Karpas-422 (cell line): ENCODE measurements at places on chromosomes 3 and 15.

- H3K27ac ChIP-seq: no peak overlapping the region
- no peaks in the 10 kb centered on the region for H3K27me3 ChIP-seq
- no peaks in the 10 kb centered on the region for H3K36me3 ChIP-seq
- no peak for DNase-seq
- peaks cover 2% of the 10 kb centered on the region; the same call in 1 of the 2 replicates for H3K4me1 ChIP-seq
- H3K4me3 ChIP-seq: no peak overlapping the region
Measured at GRCh38 chr15:47959617-47960413, 161.0 kb upstream of the SLC24A5 start.

DNA sequence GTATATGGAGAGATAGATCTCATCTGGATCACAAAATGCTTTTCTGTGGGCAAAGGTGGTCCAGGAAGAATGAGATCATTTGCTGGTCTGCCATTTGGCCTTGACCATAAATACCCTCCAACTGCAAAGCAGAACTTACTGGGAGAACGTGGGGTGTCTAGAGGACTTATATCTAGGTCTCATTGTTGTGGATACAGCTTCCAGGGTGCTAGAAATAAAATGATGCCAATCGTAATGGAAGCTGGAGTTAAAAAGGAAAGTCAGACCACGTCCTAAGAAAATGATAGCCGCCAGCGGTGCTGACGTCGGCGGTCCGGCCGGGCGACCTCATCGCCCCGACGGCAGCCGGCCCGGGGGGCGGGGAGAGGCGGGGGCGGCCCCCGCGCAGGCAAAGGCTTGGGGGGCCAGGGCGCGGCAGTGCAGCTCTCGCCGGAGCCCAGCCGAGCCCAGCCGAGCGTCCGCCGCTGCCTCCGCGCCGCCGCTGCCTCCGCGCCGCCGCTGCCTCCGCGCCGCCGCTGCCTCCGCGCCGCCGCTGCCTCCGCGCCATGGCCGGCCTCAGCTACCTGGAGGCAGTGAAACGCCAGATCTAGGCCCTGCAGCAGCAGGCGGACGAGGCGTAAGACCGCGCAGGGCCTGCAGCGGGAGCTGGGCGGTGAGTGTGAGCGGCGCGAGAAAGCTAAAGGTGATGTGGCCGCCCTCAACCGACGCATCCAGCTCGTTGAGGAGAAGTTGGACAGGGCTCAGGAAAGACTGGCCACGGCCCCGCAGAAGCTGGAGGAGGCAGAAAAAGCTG lies 89.5 kb downstream of the EOMES start:
- H3K36me3 ChIP-seq: no peaks in the 10 kb centered on the region
- no peaks in the 10 kb centered on the region for H3K27me3 ChIP-seq
- H3K4me3 ChIP-seq: peak overlapping the region; percentile 56; the same call in 1 of the 2 replicates
- H3K27ac ChIP-seq: no peak overlapping the region
- peaks cover 4% of the 10 kb centered on the region for H3K4me1 ChIP-seq

- H3K27me3 ChIP-seq: no peaks in the 10 kb centered on the region
- no peaks in the 10 kb centered on the region for H3K36me3 ChIP-seq
- no peak overlapping the region for H3K27ac ChIP-seq
Measured at GRCh38 chr15:60095711-60096110, 91.6 kb downstream of the FOXB1 start.

DNA sequence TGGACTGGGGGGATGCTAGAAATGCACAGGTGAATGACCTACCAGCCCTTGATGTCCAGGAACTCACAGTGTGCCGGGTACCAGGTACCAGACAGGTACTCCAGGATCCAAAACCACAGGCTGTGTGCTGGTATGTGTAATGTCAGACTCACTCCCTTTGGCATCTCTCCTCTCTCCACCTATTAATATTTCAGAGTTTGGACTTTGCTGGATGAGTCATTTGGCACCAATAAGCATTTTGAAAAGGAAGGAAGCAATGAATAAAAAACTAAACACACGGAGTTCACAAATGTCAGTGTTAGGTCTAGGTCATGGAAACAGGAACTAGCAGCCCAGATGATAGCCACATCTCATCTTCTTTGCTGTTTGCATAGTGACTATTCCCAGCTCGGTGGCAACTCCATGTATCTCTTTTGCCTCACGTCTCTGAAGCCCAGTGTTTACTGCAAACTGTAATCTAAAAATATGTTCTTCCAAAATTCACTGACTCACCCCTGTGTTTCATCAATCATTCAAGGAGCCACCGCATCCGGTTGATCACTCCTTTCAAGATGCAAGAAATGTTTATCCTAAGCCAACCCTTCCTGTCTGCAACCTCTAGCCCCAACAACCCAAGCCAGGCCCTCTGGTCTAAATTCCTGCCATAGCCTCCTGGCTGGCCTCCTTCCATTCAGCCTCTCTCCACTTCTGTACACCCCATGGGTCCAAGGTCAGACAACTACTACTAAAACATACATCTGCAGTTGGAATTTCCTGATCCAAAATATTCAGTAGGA lies 8.4 kb downstream of the ITGB5 start:
- no peaks in the 10 kb centered on the region for H3K36me3 ChIP-seq
- no peaks in the 10 kb centered on the region for H3K27me3 ChIP-seq
- no peaks in the 10 kb centered on the region for H3K4me1 ChIP-seq
- no peak overlapping the region for H3K27ac ChIP-seq

- H3K27ac ChIP-seq: no peak overlapping the region
- DNase-seq: peak; percentile 32
- no peaks in the 10 kb centered on the region for H3K4me1 ChIP-seq
- no peak overlapping the region for H3K4me3 ChIP-seq
- H3K27me3 ChIP-seq: no peaks in the 10 kb centered on the region
Measured at GRCh38 chr3:141816958-141817357, 53.8 kb downstream of the GRK7 start.

DNA sequence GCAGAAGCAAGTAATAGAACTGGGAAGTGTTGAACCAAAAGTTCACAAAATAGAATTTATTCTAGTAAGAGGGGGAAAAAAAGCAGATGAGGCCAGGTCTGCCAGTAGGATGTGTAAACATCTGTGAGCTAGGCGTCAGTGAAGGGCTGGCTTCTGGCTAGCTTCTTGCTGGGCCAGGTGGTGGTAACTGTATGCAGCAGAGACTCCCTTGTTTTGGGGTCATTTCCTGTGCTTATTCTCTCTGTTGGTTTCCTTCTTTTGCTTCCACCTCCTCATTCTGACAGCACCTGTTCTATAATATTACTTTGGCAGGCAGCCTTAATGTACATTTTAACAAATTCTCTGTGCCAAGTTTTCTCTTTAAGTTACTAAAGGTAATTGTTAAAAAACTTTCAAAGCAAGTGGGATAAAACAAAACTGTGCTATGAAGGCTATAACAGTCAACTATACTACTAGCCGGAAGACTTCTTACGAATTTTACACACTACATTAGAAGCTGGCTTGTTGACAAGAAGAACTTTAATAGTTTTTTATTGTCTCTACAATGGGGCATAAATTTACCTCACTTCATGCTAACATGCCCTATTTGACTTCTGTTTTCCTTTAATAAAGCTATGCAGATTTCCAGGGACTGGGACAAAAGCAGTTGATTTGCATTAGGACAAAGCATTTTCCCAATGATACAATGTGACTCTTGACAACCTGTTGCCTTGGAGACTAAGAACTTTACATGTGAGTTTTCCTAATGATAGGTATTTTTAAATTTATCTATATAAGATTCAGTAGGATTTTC lies 318.8 kb upstream of the NAALADL2 start:
- no peak overlapping the region for H3K4me3 ChIP-seq
- DNase-seq: no peak
- H3K27ac ChIP-seq: no peak overlapping the region
- no peaks in the 10 kb centered on the region for H3K36me3 ChIP-seq
- no peaks in the 10 kb centered on the region for H3K4me1 ChIP-seq

GRCh38 chr15:101051291-101052030 lies 132.3 kb downstream of the LRRK1 start:
- DNase-seq: no peak
- no peak overlapping the region for H3K27ac ChIP-seq
- no peak overlapping the region for H3K4me3 ChIP-seq

GRCh38 chr3:133905376-133905775 lies 9.7 kb upstream of the RAB6B start:
- no peak overlapping the region for H3K27ac ChIP-seq
- H3K4me3 ChIP-seq: no peak overlapping the region
- H3K36me3 ChIP-seq: no peaks in the 10 kb centered on the region
- no peaks in the 10 kb centered on the region for H3K4me1 ChIP-seq
- DNase-seq: peak; percentile 76

GRCh38 chr3:175426805-175427204 lies 567.7 kb downstream of the NAALADL2 start:
- no peaks in the 10 kb centered on the region for H3K36me3 ChIP-seq
- no peaks in the 10 kb centered on the region for H3K27me3 ChIP-seq
- DNase-seq: no peak

DNA sequence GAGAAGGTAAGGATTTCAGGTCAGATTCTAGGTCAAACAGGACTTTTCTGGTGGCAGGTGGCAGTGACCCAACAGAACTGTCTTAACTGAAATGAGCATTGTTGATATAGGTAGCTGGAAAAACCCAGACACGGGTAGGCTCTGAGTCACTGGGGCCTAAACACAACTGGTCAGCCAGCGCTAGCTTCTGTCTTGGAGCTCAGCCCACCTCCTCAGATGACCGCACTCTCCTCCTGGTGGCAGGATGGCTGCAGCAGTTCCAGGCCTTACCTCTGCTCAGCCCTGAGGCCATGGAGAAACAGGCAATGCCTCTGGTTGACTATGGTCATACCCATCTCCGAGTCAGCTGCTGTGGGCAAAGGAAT lies 61.1 kb upstream of the GATA2 start:
- no peak overlapping the region for H3K4me3 ChIP-seq
- H3K4me1 ChIP-seq: no peaks in the 10 kb centered on the region

GRCh38 chr3:71127844-71128243 lies 455.7 kb downstream of the FOXP1 start:
- H3K4me1 ChIP-seq: peaks cover 81% of the 10 kb centered on the region
- DNase-seq: no peak
- H3K27ac ChIP-seq: peak overlapping the region; percentile 86
- no peak overlapping the region for H3K4me3 ChIP-seq
- 0 out of 2 replicates have a peak, but pooled peaks cover 3% of the 10 kb centered on the region for H3K36me3 ChIP-seq
- H3K27me3 ChIP-seq: no peaks in the 10 kb centered on the region

GRCh38 chr15:86076468-86076867 lies 3.2 kb upstream of the AGBL1 start:
- H3K4me3 ChIP-seq: no peak overlapping the region
- no peaks in the 10 kb centered on the region for H3K36me3 ChIP-seq
- H3K4me1 ChIP-seq: no peaks in the 10 kb centered on the region
- no peak overlapping the region for H3K27ac ChIP-seq

- H3K4me1 ChIP-seq: no peaks in the 10 kb centered on the region
- H3K27me3 ChIP-seq: peaks cover 2% of the 10 kb centered on the region; the same call in 1 of the 2 replicates
- no peaks in the 10 kb centered on the region for H3K36me3 ChIP-seq
- H3K4me3 ChIP-seq: no peak overlapping the region
- no peak overlapping the region for H3K27ac ChIP-seq
Measured at GRCh38 chr3:116322750-116323375, 122.4 kb downstream of the LSAMP start.

GRCh38 chr3:114380233-114380651 lies 86.4 kb downstream of the TIGIT start:
- no peak overlapping the region for H3K4me3 ChIP-seq
- no peak for DNase-seq
- H3K27ac ChIP-seq: no peak overlapping the region
- H3K4me1 ChIP-seq: peaks cover 15% of the 10 kb centered on the region
- no peaks in the 10 kb centered on the region for H3K27me3 ChIP-seq

DNA sequence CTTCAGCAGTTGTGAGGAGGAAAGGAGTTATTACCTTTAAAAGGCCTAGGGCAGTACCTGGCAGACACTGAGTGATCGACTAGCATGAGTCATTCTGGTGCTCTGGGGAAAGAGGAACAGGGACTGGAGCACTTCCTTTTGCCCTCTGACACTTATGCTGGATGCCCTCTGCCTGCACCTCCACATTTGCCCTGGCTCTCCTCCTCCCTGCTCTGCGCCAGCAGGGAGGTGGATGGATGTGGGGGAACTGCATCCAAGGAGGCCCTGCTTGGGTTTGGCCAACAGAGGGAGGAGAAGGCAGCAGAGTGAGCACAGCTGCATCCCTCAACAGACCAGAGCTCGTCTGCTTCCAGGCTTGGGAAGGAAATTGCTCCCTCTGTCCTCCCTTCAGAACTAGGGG lies 75.0 kb downstream of the SEMA5B start:
- H3K4me1 ChIP-seq: peaks cover 7% of the 10 kb centered on the region
- H3K36me3 ChIP-seq: no peaks in the 10 kb centered on the region

DNA sequence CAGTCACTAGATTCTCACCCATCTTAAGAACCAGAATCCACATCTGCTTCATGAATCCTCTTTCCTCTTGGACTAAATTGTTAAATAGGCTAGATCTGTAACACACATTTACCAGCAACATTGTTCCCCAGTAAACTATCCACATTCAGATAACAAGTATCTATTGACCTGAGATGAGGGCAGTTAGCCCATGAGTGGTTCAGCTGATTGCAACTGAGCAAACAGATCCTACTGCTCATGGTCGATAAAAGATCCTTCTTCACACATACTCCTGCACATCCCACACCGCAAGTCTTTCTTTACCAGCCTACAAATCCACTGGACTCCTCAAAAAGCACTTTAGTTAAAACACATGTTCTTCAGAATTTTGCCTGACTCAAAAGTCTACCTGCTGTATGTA lies 59.2 kb downstream of the UACA start:
- no peaks in the 10 kb centered on the region for H3K27me3 ChIP-seq
- H3K36me3 ChIP-seq: no peaks in the 10 kb centered on the region
- peak overlapping the region; percentile 39 for H3K27ac ChIP-seq
- DNase-seq: peak; percentile 39

DNA sequence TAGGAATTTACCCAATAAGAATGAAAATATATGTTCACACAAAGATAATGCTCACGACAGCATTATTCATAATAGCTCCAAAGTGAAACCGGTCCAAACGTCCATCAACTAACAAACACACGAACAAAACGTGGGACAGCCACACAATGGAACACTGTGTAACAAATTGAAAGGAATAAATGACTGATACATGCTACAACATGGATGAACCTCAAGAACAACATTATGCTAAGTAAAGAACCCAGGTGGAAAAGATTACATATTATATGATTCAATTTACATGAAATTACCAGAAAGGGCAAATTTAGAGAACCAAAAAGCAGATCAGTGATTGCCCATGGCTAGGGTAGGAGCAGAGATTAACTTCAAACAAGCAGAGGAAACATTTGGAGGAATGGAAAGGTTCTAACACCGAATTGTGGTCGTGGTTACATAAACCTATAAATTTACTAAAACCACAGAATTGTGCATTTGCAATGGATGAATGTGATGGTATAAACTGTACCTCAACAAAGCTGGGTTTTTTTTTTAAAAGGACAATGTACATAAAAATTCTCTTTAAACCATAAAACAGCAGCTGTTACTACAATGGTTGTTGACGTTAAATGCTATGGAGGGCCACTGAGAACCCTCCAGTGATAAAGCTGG lies 76.3 kb downstream of the XXYLT1 start:
- H3K4me1 ChIP-seq: peaks cover 8% of the 10 kb centered on the region
- no peaks in the 10 kb centered on the region; the same call in none of the 2 replicates for H3K27me3 ChIP-seq
- H3K27ac ChIP-seq: no peak overlapping the region
- DNase-seq: no peak

DNA sequence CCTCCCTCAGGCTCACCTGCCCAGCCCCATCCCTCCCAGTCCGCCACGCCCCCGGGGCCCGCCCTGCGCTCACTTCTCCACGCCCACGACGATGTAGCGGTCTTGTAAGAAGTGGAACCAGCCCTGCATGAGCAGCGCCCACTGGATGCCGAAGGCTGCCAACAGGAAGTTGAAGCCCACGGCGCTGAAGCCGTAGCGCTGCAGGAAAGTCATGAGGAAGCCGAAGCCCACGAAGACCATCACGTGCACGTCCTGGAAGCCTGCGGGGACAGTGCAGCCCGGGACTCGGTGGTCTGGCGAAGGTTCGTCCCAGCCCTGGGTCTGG lies 9.7 kb downstream of the RHCG start:
- no peaks in the 10 kb centered on the region for H3K27me3 ChIP-seq
- no peaks in the 10 kb centered on the region for H3K4me1 ChIP-seq
- DNase-seq: peak; percentile 75
- no peaks in the 10 kb centered on the region for H3K36me3 ChIP-seq
- no peak overlapping the region for H3K4me3 ChIP-seq
- H3K27ac ChIP-seq: no peak overlapping the region
